ENCODE measurements at places on chromosomes 5 and 9. TPM values are rescaled to one million over a fixed set of nuclear protein-coding genes. Genes with fewer than 3 reads are reported as not detected.

- DNase-seq: no peak
Measured at GRCh38 chr9:126980231-126980630, 65.6 kb downstream of the RALGPS1 start.

DNA sequence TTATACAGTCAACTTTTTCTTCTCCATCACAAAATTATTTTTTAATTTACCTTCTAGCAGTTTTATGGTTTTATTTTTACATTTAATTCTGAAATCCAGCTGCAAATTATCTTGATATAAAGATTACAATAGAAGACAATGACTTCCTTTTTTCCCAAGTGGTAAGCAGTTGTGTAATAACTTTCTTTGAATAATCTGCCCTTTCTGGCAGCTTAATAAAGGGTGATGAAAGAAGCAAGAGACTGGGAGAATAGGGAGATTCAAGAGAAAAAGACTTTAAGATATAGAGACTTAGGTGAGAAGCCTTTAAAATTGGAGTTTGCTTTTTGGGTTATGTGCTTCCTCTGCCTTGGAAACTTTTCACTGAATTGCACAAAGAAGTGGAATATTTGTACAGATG is 100.4 kb upstream of the FREM1 start:
- DNase-seq: no peak

GRCh38 chr9:21994556-21995005 is at the start of gene CDKN2B-AS1:
Gene CDKN2B-AS1, plus strand, starts transcription at chr9:21994791.
- DNase-seq: peak; percentile 70

GRCh38 chr5:135977375-135977928 is 22.7 kb upstream of the LECT2 start:
- peak; percentile 68 for DNase-seq

DNA sequence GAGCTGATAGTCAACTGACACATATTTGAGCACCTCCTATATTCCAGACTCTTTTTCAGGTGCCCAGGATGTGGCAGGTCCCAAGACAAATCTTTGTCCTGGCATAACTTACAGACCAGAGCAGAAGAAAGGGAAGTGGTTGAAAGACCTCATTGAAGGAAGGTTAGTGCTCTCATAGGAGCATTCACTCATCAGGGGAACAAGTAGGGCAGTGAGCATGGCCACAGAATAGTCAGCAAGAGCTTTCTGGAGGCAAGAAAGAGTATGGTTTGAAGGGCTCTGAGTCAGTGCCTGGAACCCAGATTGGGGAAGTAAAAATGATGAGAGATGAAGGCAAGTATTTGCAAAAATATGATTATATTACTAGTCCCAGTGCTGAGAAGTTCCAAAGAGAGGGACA is 25.0 kb upstream of the ERMP1 start:
- DNase-seq: no peak

DNA sequence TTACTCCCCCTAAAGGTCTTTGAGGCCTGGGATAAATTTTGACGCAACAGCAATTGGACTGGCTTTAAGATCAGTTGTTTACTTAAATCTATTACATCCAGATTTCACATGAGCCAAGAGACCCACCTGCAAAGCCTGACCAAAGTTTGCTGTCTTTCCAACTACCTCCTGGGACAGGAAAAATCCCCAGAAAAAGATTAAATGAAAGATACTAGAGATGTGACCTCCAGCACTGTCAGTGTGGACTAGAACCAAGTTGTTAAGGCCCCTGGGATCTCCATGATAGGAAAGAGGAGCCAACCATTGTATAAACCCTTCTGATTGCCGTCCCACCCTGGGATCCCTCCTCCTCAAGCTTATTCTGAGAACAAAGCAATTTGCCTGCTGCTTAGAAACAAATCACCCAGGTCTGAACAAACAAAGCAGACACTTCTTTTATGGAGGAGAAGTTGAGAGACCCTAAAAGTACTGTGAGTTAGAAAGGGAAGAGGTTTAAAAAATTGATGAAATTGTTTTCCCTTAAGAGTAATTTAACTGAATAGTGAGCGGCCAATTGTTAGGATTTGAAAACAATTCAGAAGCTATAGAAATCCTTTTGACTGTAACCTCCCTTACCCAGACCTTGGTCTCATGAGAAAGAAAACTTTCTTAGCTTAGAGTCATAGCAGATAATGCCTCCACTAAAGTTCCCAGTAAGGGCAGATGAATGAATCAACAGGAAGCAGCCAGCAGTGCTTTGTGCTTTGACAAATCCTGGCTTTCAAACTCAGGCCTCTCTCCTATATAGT is 255.2 kb downstream of the TMEM167A start:
- no peak for DNase-seq

Gene MEGF9
- total RNA-seq: 10.3 TPM

Measured in activated naive CD8-positive, alpha-beta T cell treated with anti-CD3 and anti-CD28 coated beads, Interleukin-2, amount 10 ng/mL, durations not matched to agents 7 days and 5 days (primary cell).